ENCODE measurements at places on chromosomes 11 and 22.
A peak's percentile ranks its signal among the peaks of the same experiment; 100 is the strongest.

DNA sequence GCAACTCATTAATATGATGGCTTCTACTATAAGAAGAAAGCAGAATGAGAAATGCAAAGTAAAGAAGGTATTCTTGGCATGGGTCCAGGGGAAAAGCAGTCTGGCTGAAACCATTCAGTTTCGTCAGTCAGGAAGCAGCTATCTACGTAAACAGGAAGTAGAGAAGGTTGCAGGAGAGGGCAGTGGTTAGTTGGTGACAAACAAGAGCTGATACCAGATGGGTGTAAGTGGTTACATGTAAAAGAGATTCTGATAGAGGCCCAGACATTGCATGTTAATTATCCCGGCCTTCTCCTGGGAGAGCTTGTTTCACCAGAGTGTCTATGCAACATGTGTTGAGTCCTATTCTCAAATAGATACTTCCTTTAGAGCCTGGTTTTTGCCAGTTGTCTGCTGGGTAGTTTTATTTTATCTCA is 58.4 kb upstream of the PSMA1 start:
- DNase-seq: peak; percentile 22

- DNase-seq: peak; percentile 20
Observed at GRCh38 chr22:31248138-31248745, 36.1 kb downstream of the LIMK2 start.

DNA sequence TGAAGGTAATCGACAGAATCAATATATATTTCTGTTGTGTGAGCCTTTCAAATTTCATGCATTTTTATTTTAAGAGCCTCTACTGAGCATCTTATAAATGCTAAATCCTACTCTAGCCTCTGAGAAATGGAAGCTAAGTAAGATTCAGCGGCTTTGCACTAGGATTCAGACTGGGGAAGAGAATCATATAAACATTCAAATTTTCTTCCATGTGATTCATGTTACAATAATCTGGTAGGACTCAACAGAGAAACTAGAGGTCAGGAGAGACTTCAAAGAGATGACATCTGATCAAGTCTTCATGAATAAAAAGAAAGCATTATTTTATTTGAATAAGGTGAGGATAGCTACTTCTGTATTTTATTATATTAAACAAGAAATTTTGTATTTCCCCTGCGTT is 538.9 kb downstream of the DLG2 start:
- no peak for DNase-seq

DNA sequence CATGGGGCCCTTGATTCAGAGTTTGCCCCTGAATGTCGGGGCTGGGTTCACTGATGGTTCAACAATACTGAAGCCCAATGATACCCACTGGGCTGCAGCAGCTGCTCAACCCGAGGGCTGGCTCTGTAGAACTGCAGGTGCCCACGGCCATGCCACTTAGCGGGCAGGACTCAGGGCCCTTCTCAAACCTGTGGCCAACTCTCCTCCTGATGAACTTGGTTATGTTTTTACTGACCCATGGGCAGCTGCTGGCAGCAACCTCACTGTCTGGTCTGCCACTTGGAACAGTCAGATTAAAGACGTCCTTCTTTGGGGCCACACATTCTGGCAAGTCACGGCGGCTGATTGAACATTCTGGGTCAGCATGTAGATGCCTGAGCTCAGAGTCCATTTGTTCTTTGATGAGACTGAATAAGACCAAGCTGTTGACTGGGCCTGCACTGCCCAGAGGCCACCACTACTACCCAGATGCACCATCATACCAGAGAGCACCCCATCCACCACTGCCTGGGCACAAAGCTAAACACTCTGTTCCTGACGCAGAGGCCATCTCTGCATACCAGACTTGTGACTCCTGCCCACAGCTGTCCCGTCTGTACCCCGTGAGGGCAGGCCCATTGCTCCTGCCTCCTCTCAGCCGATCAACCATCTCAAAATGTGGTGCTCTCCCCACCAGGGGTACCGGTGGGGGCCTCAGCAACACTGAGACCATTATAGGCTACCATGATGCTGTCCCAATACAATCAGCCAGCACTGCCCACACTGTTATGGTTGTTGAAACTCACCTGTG is 67.8 kb downstream of the SHANK2 start:
- no peak for DNase-seq
